ENCODE measurements at places on chromosomes 2 and 18. TPM values are rescaled to one million over a fixed set of nuclear protein-coding genes. Genes with fewer than 3 reads are reported as not detected.

DNA sequence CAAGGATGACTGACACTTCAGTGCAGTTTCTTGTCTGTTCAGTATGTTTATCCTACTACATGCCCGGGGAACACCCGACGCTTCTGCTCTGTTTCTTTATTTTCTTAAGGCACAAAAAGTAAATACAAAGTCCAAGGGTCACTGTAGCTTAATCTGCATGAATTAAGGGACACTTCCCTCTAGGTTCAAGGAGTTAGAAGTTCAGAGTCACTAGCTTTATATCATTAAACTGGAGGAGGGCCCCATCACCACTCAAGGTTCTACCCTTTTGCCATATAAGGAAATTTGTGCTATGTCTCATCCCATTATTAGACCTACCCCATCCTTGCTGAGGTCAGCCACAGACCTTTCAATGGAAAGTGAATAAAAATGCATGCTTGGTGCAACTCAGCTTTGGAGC is 27.6 kb upstream of the RMDN2 start:
- H3K27me3 ChIP-seq = peaks cover 11% of the 10 kb centered on the region
- no peak overlapping the region for H3K27ac ChIP-seq
- H3K36me3 ChIP-seq = no peaks in the 10 kb centered on the region
- H3K4me1 ChIP-seq = peaks cover 19% of the 10 kb centered on the region
- DNase-seq = no peak

- H3K27me3 ChIP-seq = no peaks in the 10 kb centered on the region
- peaks cover 59% of the 10 kb centered on the region for H3K4me1 ChIP-seq
- no peak for DNase-seq
- H3K36me3 ChIP-seq = no peaks in the 10 kb centered on the region
Observed at GRCh38 chr2:180655393-180655792, 325.0 kb upstream of the UBE2E3 start.

- DNase-seq = no peak
- H3K27me3 ChIP-seq = peaks cover 20% of the 10 kb centered on the region
- peaks cover 65% of the 10 kb centered on the region for H3K4me1 ChIP-seq
Observed at GRCh38 chr2:36389091-36389564, 33.5 kb downstream of the CRIM1 start.

Gene PID1
- total RNA-seq = 8.9 TPM

Gene IL37
- not detected for total RNA-seq

DNA sequence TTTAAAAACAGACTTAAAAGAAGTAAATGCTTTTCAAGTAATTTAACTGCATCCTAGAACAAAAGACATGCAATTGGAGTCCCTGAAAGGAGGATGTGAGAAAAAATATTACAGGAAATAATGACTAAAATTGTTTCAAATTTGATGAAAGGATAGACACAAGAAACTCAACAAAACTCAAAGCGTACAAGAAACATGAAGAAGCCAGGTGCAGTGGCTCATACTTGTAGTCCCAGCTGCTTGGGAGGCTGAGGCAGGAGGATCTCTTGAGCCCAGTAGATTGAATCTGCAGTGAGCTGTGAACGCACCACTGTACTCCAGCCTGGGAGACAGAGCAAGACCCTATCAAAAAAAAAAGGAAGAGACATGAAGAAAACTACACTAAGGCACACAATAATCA is 118.1 kb upstream of the SLC39A10 start:
- no peaks in the 10 kb centered on the region for H3K36me3 ChIP-seq
- no peak for DNase-seq
- H3K27me3 ChIP-seq = no peaks in the 10 kb centered on the region
- H3K4me3 ChIP-seq = no peak overlapping the region
- H3K27ac ChIP-seq = no peak overlapping the region

GRCh38 chr2:171921970-171922229 is 361 bp upstream of the HAT1 start:
- H3K27me3 ChIP-seq = peaks cover 1% of the 10 kb centered on the region
- H3K36me3 ChIP-seq = peaks cover 11% of the 10 kb centered on the region
- H3K4me1 ChIP-seq = peaks cover 22% of the 10 kb centered on the region

DNA sequence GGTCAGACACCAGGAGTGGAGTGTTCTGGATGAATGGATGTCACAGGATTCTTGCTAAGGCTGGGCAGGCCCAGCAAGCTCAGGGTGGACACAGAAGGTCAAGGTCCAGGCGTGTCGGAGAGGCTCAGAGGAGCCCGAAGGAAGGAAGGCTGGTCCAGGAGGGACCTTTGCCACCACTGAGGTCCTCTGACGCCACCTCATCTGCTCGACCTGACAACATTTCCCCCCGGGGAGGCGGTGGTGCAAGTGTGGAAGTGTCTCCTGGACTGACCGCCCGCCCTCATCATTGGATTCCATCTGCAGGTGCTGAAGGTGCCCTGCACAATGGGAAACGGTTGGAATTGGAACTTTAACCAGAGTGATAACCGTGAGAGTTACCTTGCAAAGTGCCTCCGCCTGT is 124.6 kb downstream of the RTP5 start:
- no peak overlapping the region for H3K4me3 ChIP-seq
- DNase-seq = no peak
- H3K4me1 ChIP-seq = no peaks in the 10 kb centered on the region
- no peaks in the 10 kb centered on the region for H3K36me3 ChIP-seq
- no peak overlapping the region for H3K27ac ChIP-seq

DNA sequence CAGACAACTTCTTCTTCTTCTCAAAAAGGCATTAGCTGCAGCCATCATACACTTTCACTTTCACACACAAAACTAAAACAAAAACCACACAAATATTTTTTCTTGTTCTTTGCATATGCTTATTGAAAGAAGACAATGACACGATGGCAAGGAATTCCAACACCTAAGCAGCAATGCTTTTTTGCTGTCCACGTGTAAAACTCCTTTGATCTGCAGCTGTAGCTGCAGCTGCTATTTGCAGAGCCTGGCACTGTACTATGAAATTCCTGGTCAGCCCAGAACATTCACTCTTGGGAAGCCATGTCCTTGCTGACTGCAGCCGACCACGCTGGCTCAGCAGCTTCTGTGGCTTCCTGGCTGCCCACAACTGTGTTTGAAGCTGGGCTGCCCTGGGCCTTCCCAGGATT is 316.2 kb downstream of the CDH2 start:
- H3K27ac ChIP-seq = no peak overlapping the region
- H3K27me3 ChIP-seq = no peaks in the 10 kb centered on the region
- no peaks in the 10 kb centered on the region for H3K36me3 ChIP-seq

DNA sequence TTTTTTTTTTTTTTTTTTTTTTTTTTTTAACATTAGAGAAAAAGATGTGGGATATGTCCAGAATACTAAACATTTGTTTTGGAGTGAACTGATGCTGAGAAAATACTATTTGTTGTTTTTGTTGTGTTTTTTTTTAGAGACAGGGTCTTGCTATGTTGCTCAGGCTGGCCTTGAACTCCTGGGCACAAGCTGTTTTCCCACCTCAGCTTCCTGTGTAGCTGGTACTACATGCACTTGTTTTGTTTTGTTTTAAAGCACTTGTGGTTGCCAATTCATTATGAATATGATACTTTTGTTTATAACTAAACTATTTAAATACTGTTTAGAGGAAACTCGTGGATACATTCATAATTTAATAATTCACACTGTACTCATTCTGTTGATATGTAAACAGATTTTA is 33.4 kb upstream of the DYSF start:
- H3K4me1 ChIP-seq = peaks cover 19% of the 10 kb centered on the region
- DNase-seq = no peak
- H3K4me3 ChIP-seq = no peak overlapping the region
- no peaks in the 10 kb centered on the region for H3K27me3 ChIP-seq
- peaks cover 16% of the 10 kb centered on the region for H3K36me3 ChIP-seq

- H3K4me3 ChIP-seq = no peak overlapping the region
- peaks cover 17% of the 10 kb centered on the region for H3K4me1 ChIP-seq
- 0 out of 2 replicates have a peak, but pooled peaks cover 1% of the 10 kb centered on the region for H3K36me3 ChIP-seq
- peaks cover 4% of the 10 kb centered on the region for H3K27me3 ChIP-seq
- no peak for DNase-seq
- no peak overlapping the region for H3K27ac ChIP-seq
Observed at GRCh38 chr2:53460347-53460746, 307.3 kb upstream of the CHAC2 start.
